Hematopoietic multipotent progenitor cell treated with erythropoietin and hydrocortisone succinate and interleukin-3 and kit ligand, for 6 days (in vitro differentiated cells): ENCODE measurements at places on chromosomes 4 and X.
A peak's percentile ranks its signal among the peaks of the same experiment; 100 is the strongest.

GRCh38 chr4:87079967-87080366, 140.5 kb downstream of the KLHL8 start:
- peak; percentile 80 for DNase-seq

DNA sequence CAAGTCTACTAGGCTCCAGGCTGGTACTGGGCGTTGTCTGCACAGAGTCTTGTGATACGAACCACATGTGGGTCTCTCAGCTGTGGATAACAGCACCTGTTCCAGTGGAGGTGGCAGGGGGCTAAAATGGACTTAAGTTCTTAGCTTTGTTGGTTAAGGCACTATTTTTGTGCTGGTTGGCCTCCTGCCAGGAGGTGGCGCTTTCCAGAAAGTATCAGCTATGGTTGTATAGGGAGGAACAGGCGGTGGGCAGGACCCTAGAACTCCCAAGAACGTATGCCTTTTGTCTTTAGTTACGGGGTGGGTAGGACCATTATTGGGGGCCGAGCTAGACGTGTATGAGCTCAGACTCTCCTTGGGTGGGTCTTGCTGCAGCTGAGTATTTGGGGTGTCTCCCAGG, 1138.4 kb downstream of the PCDH19 start:
- no peak for DNase-seq

GRCh38 chr4:106864231-106864630, 171.9 kb downstream of the DKK2 start:
- no peak for DNase-seq

DNA sequence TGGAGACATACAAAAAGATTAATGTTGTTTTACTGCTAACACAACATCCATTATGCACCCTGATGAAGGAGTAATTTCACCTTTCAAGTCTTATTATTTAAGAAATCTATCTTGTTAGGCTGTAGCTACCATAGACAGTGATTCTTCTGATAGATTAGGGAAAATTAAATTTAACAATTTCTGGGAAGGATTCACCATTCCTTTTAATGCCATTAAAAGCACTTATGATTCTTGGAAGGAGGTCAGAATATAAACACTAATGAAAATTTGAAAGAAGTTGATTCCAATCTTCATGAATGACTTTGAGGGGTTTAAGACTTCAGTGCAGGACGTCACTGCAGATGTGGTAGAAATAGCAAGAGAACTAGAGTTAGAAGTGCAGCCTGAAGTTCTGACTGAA, 69.8 kb downstream of the F11 start:
- DNase-seq, result no peak

- DNase-seq, result no peak
Measured at GRCh38 chrX:120839491-120839890, 36.2 kb downstream of the CT47B1 start.

GRCh38 chr4:122195718-122196117, 43.6 kb downstream of the BLTP1 start:
- DNase-seq, result no peak

- DNase-seq, result no peak
Measured at GRCh38 chrX:27976284-27976683, 5.0 kb downstream of the DCAF8L1 start.

GRCh38 chr4:166045457-166045856, 172.4 kb downstream of the TLL1 start:
- no peak for DNase-seq

DNA sequence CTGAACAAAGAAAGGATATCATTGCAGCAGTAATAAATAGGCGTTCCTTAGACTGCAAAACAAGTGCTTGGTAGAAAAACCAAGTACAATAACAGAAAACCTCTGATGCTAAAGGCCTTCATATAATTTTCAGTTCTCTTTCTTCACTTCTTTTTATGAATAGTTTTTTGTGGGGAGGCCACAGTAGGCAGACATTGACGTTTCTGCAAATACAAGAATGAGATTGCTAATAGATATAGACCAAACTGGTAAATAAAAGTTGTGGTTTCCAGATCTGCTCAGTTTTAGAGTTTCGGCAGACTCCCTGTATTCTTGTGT, 57.0 kb upstream of the RAP1GDS1 start:
- DNase-seq, result peak; percentile 1

DNA sequence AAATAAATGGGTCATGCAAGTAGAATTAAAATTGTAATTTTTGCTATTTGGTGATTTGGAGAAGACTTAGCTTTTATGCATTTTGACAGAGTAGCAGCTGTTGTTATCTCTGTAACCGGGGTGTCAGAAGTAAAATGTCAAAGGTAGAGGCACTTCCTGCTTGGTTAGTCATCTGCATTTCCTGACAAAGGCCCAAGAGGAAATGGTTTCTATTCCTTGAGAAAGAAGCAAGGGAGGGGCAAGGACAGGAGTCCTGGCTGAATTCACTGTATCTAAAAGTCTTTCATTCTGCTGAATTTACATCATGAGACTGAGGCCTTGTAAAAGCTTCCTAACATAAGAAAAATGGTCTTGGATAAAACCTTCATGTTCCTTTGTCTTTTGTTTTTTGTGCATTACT, 550.9 kb upstream of the BOD1L1 start:
- peak; percentile 9 for DNase-seq

- DNase-seq, result no peak
Measured at GRCh38 chr4:81839347-81840042, 367.8 kb upstream of the RASGEF1B start.

- DNase-seq, result no peak
Measured at GRCh38 chr4:126479709-126480108, 1153.0 kb upstream of the INTU start.

GRCh38 chr4:130210864-130211263, 1114.9 kb downstream of the C4orf33 start:
- no peak for DNase-seq

GRCh38 chr4:42568610-42569207, 88.2 kb downstream of the ATP8A1 start:
- DNase-seq, result peak; percentile 90

- DNase-seq, result no peak
Measured at GRCh38 chr4:78512357-78512920, 39.1 kb upstream of the ANXA3 start.

DNA sequence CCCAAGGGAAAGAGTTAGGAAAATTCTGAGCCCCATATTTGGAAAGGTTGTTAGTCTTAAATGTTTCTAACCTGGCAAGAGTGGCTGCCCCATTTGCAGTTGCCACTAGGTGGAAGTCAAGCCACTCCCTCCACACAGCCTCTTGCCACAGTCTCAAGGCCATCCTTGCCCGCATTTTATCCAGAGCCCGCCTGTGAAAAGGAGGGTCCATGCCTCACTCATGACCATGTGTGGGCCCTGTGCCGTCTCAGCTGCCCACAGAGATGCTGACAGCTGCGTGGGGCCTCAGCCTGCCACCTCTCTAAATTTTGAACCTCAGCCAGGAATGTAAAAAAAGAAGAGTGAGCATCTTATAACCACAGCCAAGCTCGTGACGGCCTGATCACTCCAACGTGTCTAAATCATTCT, 201.5 kb upstream of the FAM241A start:
- peak; percentile 68 for DNase-seq

DNA sequence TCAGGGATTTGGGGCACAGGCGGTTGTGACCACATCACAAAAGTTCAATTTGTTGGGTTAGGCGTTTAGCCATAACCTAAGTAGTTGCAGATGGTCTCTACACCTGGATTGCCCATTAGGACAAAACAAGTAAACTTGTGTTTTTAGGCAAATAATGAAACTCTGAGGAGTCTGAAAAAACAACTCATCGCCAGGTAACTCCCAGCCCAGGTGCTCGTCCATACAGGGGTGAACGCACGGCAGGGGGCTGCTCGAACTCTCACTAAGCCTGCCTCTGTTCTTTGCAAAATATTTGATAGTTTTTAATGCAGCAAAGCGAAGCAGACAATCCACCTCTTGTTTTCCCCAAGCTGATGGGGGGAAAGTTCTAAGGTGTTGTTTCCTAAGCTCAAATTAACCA, 559 bp upstream of the RHOH start:
- peak; percentile 20 for DNase-seq

GRCh38 chr4:15040916-15041463, 38.7 kb downstream of the CPEB2 start:
- no peak for DNase-seq

DNA sequence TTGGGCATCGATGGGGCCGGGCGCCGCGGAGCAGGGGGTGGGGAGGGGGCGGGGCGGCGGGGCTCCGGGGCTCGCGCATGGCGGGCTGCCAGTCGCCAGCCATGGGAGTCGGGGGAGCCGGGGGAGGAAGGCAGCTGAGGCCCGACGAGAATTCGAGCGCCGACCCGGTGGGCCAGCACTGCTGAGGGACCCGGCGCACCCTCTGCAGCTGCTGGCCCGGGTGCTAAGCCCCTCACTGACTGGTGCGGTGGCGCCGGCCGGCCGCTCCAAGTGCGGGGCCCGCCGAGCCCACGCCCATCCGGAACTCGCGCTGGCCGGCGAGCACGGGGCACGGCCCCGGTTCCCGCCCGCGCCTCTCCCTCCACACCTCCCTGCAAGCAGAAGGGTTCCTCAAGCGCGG, 49.4 kb downstream of the GSX2 start:
- no peak for DNase-seq

DNA sequence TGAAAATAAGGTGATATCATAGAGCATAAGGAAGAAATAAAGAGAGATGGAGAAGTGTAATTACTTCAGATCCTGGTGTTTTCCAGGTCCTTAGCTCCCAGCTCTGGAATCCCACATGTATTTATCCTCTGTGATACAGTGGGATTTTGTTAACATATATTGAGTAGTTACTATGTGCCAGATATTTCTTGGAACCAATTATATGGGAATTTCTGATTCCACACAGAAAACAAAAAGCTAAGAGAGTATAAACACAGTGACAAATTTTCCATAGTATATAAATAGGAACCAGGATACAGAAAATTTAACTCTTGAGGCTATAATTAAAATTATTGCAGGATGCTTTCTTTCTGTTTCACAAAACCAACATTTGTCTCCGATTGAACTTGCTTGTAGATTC, 1067.5 kb downstream of the PCDH7 start:
- DNase-seq, result no peak

- no peak for DNase-seq
Measured at GRCh38 chr4:13413729-13414437, 70.3 kb downstream of the RAB28 start.

DNA sequence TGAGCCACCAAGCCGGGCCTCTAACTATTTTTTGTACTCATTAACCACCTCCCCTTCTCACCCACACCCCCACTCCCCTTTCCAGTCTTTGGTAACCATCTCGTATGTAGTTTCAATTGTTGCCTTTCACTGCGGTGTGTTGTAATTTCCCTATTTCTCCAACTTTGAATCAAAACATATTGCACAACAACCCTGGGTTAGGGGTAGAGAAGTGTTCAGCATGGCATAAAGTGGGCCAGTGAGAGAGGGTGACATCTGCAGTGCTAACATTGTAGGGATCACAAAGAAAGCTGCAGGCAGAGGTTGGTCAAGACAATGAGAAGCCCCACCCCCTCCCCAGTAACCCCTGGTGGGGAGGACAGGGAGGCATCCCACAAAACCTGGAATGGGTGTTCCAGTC, 92.7 kb downstream of the SPATA18 start:
- peak; percentile 16 for DNase-seq

- DNase-seq, result no peak
Measured at GRCh38 chr4:148747721-148748268, 305.6 kb upstream of the NR3C2 start.
